ENCODE measurements at places on chromosomes 5 and 9. TPM values are rescaled to one million over a fixed set of nuclear protein-coding genes. Genes with fewer than 3 reads are reported as not detected.

- peak; percentile 79 for DNase-seq
Measured at GRCh38 chr9:128702445-128702948, at the start of gene PKN3. PKN3 (plus strand) TSS chr9:128702503; CDS start chr9:128702916, 413 bp downstream.

DNA sequence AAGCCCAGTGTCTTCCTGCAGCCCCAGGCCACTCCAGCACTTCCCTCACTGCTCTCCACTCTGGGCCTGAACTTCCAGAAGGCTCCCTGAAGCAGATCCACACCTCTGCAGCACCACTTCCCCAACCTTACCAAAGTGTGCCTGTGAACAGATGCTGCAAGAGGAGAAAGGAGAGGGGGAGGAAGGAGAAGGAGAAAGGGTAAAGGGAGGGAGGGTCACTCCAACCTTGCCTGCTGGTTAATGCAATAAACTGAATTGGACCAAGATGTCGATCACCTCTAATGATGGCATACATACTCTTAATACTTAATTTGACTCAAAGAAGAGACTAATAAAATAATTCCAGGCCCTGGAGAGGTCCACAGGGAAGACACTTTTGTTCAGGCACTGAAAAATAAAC lies 77.2 kb upstream of the RAI14 start:
- no peak for DNase-seq

DNA sequence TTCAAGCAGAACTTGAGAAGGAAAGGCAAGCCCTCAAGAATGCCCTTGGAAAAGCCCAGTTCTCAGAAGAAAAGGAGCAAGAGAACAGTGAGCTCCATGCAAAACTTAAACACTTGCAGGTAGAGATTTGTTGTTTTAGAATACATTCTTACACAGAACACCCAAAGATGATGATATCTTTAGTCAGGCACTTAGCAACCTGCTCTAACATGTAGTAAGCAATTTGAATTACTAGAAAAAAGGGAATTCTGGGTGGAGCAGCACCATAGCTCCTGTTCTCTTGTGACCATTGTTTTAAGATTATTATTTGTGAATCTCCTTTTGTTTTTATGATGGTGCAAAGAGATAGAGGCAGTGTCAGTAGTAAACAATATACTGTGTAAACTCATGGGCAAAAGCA lies 63.1 kb downstream of the RAB14 start:
- DNase-seq: no peak

Gene PCA3
- not detected for total RNA-seq

Measured in right atrium auricular region (tissue), 2 donors.